Upper lobe of left lung (tissue), 6 donors: ENCODE measurements at places on chromosomes 5 and 9.

DNA sequence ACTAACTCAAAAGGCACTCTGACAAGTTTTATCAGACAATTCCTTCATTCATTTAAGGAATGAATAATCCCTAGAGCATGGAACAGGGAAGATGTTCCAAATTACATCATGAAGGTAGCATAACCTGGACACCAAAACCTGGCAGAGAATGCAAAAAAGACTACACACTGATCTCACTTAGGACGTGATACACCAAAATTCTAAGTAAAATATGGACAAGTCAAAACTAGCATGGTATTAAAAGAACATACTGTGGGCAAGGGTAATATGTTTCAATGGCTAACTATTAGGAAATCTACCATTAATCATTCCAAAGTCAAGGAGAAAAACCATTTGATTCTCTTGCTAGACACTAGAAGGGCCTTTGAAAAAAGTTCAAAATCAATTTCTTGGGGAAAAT, 176.5 kb downstream of the HSPA4 start:
- no peak overlapping the region for H3K4me3 ChIP-seq
- H3K4me1 ChIP-seq = no peaks in the 10 kb centered on the region
- no peak overlapping the region for H3K27ac ChIP-seq
- no peak for DNase-seq

DNA sequence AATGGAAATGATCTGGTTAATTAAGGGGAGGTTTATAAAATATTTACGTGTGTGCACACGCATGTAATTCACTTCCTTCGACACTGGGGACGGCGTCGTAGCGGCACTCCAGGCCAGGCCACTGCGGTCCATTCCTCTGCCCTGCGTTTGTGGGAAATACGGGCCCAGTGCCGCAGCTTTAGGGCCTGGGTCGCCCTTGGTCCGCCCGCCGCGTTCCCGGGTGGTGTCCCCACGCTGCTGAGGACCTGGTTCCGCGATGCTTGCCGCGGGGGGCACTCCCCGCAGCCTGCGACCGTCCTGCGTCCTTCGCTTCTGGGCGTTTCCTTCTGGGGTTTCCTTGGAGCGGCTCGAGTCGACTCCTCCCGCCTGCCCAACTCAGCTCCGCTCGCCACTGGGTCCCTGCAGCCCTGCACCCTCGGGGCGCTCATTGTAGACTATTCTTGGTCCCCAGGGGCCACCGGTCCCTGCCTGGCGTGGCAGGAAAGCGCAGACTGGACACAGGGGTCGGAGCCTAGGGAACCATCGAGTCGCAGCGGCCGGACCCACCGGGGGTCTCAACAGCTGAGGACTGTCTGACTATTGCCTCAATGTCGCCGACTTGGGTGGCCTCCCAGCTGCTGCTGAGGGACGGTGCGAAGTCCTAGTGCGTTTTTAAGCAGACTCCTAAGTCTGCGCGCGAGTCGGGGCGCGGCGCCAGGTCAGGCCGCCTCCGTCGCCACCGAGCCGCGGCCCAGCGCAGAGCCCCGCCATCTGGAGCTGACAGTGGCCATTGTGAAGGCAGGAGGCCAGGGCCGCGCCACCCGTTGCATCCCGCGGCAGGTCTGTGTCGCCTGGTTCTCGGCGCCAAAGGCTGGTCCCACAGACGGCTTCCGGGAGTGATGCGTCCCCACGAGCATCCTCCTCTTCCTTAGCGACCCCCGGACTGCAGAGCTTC, 4.4 kb upstream of the IRX1 start:
- peaks cover 44% of the 10 kb centered on the region for H3K27me3 ChIP-seq
- H3K4me1 ChIP-seq = peaks cover 16% of the 10 kb centered on the region
- H3K4me3 ChIP-seq = no peak overlapping the region
- DNase-seq = no peak

DNA sequence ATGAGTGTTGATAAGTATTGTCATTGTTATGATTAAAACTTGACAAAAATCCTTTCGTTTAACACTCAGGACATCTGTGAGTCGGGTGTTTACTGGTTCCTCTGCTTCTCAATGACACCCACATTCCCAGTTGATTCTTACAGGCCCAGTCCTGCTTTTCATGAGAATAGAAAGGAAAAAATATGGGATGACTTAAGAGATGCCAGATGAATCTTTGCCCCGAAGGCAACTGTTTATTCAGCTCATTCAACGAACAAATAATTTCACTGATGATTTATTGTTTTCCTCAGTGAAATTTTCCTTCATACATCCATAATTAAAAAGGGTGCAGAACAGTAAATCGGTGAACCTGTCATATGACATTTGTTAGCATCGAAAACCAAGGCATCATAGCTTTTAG, 452.4 kb upstream of the WWC1 start:
- no peak overlapping the region for H3K27ac ChIP-seq
- H3K36me3 ChIP-seq = no peaks in the 10 kb centered on the region
- no peak for DNase-seq
- H3K27me3 ChIP-seq = no peaks in the 10 kb centered on the region
- H3K4me3 ChIP-seq = no peak overlapping the region

DNA sequence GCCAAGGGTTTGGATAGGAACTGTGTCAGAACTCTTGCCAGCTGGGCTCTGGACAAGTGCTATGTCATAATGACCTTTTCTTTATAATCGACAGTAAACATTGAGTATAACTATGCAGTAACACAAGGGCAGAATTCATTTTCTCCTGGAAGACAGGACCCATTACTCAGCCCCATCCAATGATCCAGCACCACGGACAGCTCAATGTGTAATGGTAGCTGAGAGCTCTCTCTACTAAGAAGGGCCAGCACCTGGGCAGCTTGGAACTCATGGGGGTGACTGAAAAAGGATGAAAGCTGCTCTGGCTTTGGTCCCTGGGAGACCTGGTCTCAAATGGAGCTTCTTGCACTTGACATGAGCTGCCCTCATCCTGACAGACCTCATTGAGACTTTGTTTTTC, 347.8 kb downstream of the TRIM32 start:
- H3K27me3 ChIP-seq = no peaks in the 10 kb centered on the region
- no peaks in the 10 kb centered on the region for H3K4me1 ChIP-seq
- H3K4me3 ChIP-seq = no peak overlapping the region
- H3K27ac ChIP-seq = no peak overlapping the region

DNA sequence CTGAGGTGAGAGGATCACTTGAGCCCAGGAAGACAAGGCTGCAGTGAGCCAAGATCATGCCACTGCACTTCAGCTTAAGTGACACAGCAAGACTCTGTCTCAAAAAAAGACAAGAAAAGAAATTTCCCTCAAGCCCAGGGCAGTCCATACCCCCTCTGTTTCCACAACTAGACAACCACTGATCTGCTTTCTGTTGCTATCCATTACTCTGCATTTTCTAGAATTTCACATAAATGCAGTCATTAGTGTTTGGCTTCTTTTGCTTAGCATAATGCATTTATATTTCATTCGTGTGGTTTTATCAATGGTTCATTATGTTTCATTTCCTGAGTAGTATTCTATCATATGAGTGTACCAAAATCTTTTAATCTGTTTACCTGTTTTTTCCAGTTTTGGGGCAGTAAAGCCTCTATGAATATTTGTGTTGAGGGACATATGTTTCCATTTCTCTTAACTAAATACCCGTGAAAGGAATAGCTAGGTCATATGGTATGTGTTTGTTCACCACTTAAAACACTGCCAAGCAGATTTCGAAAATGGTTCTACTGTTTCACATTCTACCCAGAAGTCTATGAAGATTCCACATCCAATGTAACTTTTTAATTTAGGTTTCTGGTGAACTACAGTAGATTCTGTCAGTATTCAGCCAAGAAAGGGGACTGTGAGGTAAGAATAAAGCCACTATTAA, 271.8 kb downstream of the ZNF608 start:
- no peak overlapping the region for H3K27ac ChIP-seq
- H3K4me1 ChIP-seq = no peaks in the 10 kb centered on the region
- H3K27me3 ChIP-seq = no peaks in the 10 kb centered on the region
- no peaks in the 10 kb centered on the region for H3K36me3 ChIP-seq
- no peak overlapping the region for H3K4me3 ChIP-seq

GRCh38 chr5:122871661-122872060, 26.2 kb downstream of the SNX24 start:
- no peaks in the 10 kb centered on the region for H3K27me3 ChIP-seq
- H3K36me3 ChIP-seq = peaks cover 4% of the 10 kb centered on the region
- peaks cover 4% of the 10 kb centered on the region for H3K4me1 ChIP-seq

- no peak for DNase-seq
- H3K27me3 ChIP-seq = no peaks in the 10 kb centered on the region
- no peaks in the 10 kb centered on the region for H3K36me3 ChIP-seq
- no peak overlapping the region for H3K4me3 ChIP-seq
- H3K27ac ChIP-seq = no peak overlapping the region
These were observed 15.7 kb upstream of the OR13C8 start for GRCh38 chr9:104553261-104553660.

GRCh38 chr9:129145316-129145715, 32.7 kb downstream of the IER5L start:
- DNase-seq = no peak
- no peaks in the 10 kb centered on the region for H3K27me3 ChIP-seq
- no peak overlapping the region for H3K4me3 ChIP-seq

- H3K4me1 ChIP-seq = peaks cover 13% of the 10 kb centered on the region
- peaks cover 8% of the 10 kb centered on the region for H3K27me3 ChIP-seq
- no peak overlapping the region for H3K27ac ChIP-seq
- DNase-seq = no peak
- H3K4me3 ChIP-seq = no peak overlapping the region
- no peaks in the 10 kb centered on the region for H3K36me3 ChIP-seq
These were observed 5.3 kb upstream of the MSX2 start for GRCh38 chr5:174718880-174719610.

DNA sequence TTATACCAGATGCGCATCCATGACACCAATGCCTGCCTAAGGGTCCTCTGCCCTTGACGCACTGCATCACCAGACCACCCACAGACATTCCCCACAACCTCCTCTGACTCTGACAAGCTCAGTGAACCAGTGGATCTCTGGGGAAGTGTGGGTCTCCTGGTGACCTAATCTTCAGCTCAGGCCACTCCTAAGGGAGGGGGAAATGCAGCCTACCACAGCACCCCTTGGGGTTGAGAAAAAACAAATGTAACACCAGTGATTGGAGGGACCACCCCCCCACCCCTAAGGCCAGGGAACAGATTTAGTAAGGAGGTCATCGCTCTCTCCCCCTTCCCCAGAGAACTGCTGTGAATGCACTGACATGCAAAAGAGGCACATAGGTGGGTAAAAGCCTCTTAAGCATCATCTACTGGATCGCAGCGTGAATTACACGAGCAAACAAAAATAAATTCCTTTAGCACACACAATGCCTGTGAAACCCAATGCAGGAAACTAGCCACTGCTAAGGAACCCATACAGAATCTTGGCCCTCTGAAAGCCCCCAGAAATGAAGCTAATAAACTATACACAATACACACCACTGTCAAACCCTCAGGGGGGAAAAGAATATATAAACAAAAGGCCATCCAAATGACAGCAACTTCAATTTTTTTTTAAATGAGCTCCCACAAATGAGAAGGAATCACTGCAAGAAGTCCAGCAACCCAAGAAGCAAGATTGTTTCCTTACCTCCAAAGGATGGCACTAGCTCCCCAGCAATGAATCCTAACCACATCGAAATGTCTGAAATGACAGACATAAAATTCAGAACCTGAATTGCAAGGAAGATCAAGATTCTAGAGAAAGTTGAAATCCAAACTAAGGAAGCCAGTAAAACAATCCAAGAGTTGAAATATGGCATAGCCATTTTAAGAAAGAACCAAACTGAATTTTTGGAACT, 513.7 kb upstream of the PTGER4 start:
- H3K27me3 ChIP-seq = no peaks in the 10 kb centered on the region
- no peaks in the 10 kb centered on the region for H3K4me1 ChIP-seq
- no peak overlapping the region for H3K4me3 ChIP-seq
- H3K36me3 ChIP-seq = no peaks in the 10 kb centered on the region
- no peak overlapping the region for H3K27ac ChIP-seq
- DNase-seq = no peak

DNA sequence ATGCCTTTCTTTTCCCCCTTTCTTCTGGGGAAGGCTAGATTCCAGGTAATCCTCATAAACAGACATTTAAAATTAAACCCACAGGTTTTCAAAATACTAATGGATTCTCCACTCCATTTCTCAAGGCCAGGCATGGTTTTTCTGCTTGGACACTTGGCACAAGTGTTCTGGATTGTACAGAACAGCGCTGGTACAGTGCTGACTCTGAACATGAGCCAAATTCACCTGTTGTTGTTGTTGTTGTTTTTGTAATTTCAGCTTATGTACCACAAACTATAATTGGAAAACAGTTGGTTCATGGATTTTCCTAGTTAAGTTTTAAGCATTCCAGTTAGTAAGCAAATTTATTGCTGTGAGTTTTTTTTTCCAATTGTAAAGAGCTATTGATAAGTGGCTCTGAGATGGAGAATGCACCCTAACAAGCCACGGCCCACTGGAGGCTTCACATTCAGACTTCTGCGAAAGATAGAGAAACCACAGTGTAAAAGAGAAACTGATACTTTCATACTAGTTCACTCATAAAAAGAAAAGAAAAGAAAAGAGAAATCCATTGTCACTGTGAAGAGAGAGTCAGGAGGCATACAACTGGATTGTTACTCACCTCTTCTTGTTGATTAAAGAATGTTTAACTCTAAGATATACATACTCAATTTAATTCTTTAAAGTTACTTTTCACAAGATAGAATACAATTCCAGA, 16.2 kb upstream of the ITGA1 start:
- no peak overlapping the region for H3K4me3 ChIP-seq
- H3K27me3 ChIP-seq = no peaks in the 10 kb centered on the region
- no peak for DNase-seq
- H3K36me3 ChIP-seq = no peaks in the 10 kb centered on the region
- no peak overlapping the region for H3K27ac ChIP-seq

GRCh38 chr9:27160636-27161035, 51.6 kb downstream of the TEK start:
- no peak for DNase-seq
- H3K36me3 ChIP-seq = no peaks in the 10 kb centered on the region
- H3K4me3 ChIP-seq = no peak overlapping the region
- peaks cover 4% of the 10 kb centered on the region for H3K4me1 ChIP-seq

GRCh38 chr5:113201715-113202114, 225.1 kb downstream of the DCP2 start:
- H3K4me1 ChIP-seq = peaks cover 14% of the 10 kb centered on the region
- H3K27me3 ChIP-seq = no peaks in the 10 kb centered on the region
- H3K4me3 ChIP-seq = no peak overlapping the region
- H3K27ac ChIP-seq = no peak overlapping the region
- no peaks in the 10 kb centered on the region for H3K36me3 ChIP-seq

GRCh38 chr5:154477382-154478223, 424 bp downstream of the HAND1 start:
- H3K36me3 ChIP-seq = no peaks in the 10 kb centered on the region
- DNase-seq = no peak
- peak overlapping the region; percentile 36 for H3K4me3 ChIP-seq

GRCh38 chr5:54603372-54603771, 85.8 kb downstream of the SNX18 start:
- no peaks in the 10 kb centered on the region for H3K36me3 ChIP-seq
- no peak overlapping the region for H3K4me3 ChIP-seq
- H3K27ac ChIP-seq = no peak overlapping the region
- no peaks in the 10 kb centered on the region for H3K27me3 ChIP-seq
- H3K4me1 ChIP-seq = peaks cover 12% of the 10 kb centered on the region
- DNase-seq = no peak

DNA sequence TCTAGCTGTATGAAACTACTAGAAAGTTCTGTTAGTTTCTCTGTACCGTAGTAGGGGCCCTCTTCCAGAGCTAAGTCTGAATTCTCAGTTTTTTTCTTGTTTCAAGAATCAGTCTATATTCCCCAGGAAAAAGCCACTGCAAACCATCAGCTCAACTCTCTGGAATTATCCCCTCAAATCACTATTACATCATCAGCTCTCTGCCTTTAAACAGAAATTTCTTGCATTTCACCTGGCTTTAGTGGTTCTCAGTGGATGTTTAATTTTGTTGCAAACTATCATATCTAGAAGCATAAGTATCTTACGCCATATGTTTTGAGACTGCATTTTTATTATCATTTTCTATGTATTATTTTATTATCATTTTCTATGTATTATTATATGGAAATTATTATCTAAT, 55.2 kb upstream of the PPP2CA start:
- H3K4me3 ChIP-seq = no peak overlapping the region
- H3K4me1 ChIP-seq = no peaks in the 10 kb centered on the region
- H3K27ac ChIP-seq = no peak overlapping the region
- DNase-seq = no peak
